ENCODE measurements at places on chromosomes 6 and 20.

GRCh38 chr20:37800618-37801017 lies 102.3 kb upstream of the VSTM2L start:
- DNase-seq, result no peak

DNA sequence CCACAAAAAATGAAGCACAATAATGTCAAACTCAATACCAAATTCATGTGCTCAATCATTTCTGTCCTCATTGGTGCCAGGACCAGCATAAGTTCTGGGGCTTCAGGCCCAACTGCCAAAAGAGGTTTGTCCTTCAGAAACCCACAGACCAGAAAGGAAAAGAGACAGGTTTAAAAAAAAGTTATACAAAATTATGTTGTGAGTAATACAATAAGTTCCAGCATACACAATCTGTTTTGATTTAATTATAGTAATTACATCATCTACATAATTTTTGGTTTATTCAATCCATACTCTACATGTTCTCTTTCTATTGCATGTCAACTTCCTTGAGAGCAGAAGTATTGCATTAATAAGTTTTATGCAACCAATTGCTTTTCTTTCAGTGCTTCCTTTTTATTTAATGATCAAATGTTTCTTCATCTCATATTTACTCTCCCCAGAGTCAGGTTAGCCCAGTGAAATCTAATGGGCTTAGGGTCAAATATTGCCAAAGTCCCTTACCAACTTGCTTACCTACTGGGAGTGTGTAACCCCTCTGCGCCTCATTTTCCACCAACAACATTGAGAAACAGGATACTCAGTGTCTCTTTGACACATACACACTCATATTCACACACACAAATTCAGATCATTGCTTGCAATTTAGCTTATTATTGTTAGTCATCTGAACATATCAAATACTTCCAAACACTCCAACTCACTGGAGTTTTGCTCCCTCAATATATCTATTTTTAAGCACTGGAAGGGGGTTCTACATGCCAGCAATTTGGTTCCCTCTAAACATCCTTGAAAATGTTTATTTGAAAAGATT lies 424.4 kb upstream of the MARCKS start:
- DNase-seq, result no peak

DNA sequence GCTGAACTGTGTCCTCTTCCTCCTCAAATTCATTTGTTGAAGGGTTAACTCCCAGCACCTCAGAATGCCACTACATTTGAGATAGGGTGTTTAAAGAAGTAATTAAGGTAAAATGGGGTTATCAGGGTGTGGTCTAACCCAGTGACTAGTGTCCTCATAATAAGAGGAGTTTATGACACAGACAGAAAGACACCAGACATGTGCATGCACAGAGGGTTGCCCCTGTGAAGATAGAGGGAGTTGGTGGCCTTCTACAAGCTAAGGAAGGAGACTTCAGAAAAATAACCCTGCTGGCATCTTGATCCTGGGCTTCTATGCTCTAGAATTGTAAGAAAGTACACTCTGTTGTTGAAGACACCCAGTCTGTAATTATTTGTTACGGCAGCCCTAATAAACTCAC lies 24.9 kb upstream of the EDN1 start:
- DNase-seq, result no peak

GRCh38 chr20:19624221-19624965 lies 133.7 kb upstream of the RIN2 start:
- DNase-seq, result no peak

- peak; percentile 22 for DNase-seq
Measured at GRCh38 chr20:32945710-32946221, 58.5 kb downstream of the SUN5 start.
